Thymus (tissue), 14 donors: ENCODE measurements at places on chromosomes 2 and 18. TPM values are rescaled to one million over a fixed set of nuclear protein-coding genes. Genes with fewer than 3 reads are reported as not detected.

DNA sequence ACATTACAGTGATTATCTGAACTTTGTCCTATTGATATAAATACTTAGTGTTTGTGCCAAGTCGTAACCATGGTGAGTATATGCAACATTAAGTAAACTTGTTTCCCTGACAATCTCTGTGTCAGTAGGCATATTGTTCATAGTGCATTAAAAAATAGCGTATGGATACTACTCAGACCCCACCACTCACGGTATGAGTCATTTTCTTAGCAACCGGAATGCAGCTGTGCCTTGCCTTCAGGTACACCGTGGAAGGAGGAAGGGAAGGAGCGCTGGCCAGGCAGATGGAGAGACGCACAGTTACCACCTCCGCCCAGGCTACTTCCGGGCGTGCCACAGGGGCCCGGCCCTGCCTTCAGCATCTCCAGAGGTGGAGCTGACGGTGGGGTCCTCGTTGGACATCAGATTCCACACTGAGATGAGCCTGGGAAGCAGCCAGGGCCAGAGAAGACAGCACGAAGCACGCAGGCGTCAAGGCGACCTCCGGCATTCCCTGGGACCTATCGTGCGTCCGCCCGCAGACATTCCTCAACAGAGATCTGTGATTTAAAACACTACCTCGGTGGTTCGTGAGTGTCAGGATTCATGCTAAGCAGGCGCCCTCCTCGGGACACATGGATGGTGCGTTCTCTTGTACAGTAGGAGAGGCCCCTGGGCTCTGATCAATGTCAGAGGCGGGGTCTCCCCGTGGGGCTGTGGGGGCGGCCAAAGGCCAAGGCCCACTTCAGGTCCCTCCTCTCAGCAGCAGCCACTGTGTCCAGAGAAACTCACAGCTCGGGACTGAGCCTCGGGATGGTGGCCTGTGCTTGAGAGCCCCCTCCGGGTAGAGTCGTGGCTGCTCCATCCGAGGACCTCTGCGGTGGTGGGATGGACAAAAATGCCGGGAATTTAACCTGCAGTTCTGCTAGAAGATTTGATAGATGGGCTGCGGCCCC, 82.2 kb upstream of the HDAC4 start:
- H3K4me1 ChIP-seq = no peaks in the 10 kb centered on the region
- H3K27ac ChIP-seq = no peak overlapping the region
- no peak for DNase-seq

- H3K27me3 ChIP-seq = no peaks in the 10 kb centered on the region
- no peak overlapping the region for H3K27ac ChIP-seq
- H3K4me3 ChIP-seq = no peak overlapping the region
- no peak for DNase-seq
These were observed 565.9 kb upstream of the ID2 start for GRCh38 chr2:8115966-8116365.

DNA sequence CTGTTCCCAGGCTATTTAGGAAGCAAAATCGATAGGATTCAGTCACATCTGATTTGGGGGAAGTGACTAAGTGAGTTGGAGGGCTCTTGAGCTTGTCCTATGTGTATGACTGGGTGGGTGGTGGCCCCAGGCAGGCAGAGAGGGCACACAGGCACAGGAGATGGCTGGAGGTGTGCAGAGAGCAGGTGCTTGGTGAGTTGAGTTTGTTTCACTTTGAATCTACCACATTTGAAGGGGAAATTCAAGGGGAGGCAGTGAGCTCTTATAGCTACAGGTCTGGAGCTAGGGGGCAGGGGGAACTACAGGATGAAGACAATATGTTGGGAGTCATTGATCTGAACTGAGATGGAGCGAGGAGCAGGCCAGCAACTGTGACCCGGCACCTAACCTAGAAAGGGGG, 42.5 kb upstream of the TMEM200C start:
- no peaks in the 10 kb centered on the region for H3K27me3 ChIP-seq
- H3K36me3 ChIP-seq = no peaks in the 10 kb centered on the region
- DNase-seq = no peak
- no peaks in the 10 kb centered on the region for H3K4me1 ChIP-seq
- H3K27ac ChIP-seq = no peak overlapping the region
- no peak overlapping the region for H3K4me3 ChIP-seq

GRCh38 chr2:202122980-202123720, 50.1 kb downstream of the KIAA2012 start:
- no peak overlapping the region for H3K27ac ChIP-seq
- no peak for DNase-seq
- H3K4me1 ChIP-seq = no peaks in the 10 kb centered on the region
- H3K36me3 ChIP-seq = no peaks in the 10 kb centered on the region
- no peaks in the 10 kb centered on the region for H3K27me3 ChIP-seq

The IL1R2 gene
- 4.9 TPM for total RNA-seq
